Fibroblast of lung (primary cell): ENCODE measurements at places on chromosomes 13 and 19.
A peak's percentile ranks its signal among the peaks of the same experiment; 100 is the strongest.

DNA sequence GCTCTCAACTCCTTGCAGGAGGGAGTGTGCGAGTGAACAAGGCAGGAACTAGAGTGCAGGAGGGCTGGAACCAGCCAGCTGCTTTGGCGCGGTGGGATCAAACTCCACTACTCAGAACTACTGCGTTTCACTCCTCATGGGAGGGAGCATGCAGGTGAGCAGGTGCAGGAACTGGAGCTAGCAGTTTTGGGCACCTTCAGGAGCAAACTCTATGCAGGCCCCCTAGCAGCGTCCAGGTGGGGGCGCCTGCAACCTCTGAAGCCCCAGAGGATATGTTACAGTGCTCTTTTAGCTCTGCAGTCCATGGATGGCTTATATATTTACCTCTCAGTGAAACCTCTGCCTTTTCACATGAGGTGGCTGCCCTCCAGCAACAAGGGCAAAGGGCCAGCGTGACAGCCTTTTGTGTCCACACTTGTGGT is 1303.4 kb downstream of the PCDH9 start:
- H3K27me3 ChIP-seq: no peaks in the 10 kb centered on the region
- no peak overlapping the region for H3K4me3 ChIP-seq
- no peaks in the 10 kb centered on the region for H3K36me3 ChIP-seq
- H3K4me1 ChIP-seq: no peaks in the 10 kb centered on the region
- H3K27ac ChIP-seq: no peak overlapping the region

DNA sequence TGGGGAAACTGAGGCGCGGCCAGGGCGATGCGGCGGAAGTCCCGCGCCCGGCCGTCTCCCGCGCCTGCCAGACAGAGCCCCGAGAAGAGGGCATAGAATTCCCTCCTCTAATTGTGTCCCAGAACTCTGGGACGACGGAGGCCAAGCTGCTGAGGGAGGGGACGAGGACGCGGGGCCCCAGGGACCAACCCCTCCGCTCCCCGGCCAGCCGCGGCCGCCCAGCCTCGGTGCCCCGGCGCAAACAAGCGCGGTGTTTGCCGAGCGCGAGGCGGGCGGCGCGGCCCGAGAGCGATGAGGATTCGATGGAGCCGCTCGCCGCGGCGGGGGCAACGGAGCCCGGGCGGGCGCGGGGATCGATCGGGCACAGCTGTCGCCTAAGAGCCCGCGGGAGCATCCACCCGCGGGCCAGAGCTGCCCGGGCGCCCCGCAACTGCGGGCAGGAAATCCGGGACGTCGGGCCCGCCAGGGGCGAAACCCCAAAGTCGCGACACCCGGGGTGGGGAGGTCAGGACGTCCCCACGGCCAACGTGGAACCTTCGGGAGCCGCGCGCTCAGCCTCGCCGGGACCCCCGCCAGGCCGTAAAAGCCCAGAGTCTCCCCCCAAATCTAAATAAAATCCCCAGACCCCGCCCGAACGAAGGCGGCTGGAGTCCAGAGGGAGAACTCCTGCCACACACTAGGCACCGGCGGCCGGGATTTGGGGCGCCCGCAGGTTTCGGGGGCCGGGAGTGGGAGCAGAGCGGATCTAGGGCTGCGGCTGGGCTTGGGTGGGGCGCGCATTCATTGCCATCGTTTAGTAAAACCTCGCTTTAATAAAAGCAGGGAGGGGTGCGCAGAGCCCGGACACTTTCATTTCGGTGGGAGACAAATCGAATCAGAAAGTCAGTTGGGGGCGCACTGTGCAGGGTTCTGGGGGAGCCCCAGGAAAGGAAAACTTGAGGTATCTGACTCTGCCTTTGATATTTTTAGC is 3.6 kb upstream of the ONECUT3 start:
- peaks cover 11% of the 10 kb centered on the region for H3K4me1 ChIP-seq
- no peak overlapping the region for H3K4me3 ChIP-seq
- peaks cover 47% of the 10 kb centered on the region for H3K27me3 ChIP-seq
- H3K36me3 ChIP-seq: no peaks in the 10 kb centered on the region
- no peak overlapping the region for H3K27ac ChIP-seq
- no peak for DNase-seq

- H3K4me3 ChIP-seq: no peak overlapping the region
- DNase-seq: no peak
- no peak overlapping the region for H3K27ac ChIP-seq
- no peaks in the 10 kb centered on the region for H3K36me3 ChIP-seq
- H3K4me1 ChIP-seq: no peaks in the 10 kb centered on the region
These were observed 5.2 kb downstream of the DAND5 start for GRCh38 chr19:12974301-12975220.

- DNase-seq: no peak
- no peaks in the 10 kb centered on the region for H3K36me3 ChIP-seq
- H3K4me1 ChIP-seq: peaks cover 4% of the 10 kb centered on the region
- no peaks in the 10 kb centered on the region for H3K27me3 ChIP-seq
- H3K27ac ChIP-seq: no peak overlapping the region
These were observed 19.1 kb downstream of the TEX29 start for GRCh38 chr13:111339366-111340143.

DNA sequence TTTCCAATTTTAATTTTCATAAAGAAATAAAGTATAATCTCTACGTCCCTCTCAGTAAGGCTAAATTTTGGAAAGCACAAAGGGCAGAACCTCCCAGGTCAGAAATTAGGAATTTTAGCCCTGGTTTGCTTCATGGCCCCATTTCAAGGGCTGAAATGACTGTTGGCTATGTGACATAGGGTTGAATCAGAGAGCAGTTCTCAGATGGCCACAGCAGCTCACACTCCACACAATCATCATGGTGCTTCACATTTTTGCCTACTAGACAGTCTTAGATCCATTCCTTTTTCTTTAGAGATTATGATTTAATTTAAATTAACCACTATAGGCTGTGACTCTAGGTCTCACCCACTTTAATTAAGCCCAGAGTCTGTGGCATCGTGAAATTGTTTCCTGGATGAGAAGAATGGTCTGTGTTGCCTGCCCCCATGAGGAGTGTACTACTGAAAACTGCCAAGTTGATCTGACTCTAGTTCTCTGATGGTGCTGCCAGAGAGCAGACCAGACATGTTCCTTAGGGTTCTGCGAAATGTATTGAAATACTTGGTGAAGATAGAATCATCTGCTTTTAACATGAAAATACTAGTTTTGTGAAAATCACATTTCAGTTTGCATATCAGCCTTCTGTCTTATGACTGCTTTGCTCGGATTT is 57.4 kb downstream of the ESD start:
- DNase-seq: no peak
- no peak overlapping the region for H3K27ac ChIP-seq
- peaks cover 8% of the 10 kb centered on the region for H3K4me1 ChIP-seq
- no peak overlapping the region for H3K4me3 ChIP-seq

DNA sequence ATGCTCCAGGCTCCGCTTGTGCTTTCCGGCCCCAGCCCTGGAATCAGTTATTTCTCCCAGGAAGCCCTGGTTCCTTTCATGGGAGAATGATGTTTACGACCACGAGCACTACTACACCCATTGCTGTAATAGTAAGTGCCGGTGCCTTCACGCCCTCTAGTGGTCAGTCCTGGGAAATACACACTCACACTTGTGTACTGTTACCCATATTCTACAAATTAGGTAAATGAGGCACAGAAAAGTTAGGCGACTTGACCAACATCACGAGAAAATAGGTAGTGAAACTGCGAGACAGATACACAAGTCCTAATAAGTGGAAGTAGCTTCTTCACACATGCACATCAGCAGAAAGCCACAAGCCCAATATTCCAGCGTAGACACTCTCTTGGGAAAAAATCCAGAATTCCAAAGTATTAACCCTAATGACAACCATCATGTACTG is 21.7 kb downstream of the CEACAM21 start:
- no peaks in the 10 kb centered on the region for H3K36me3 ChIP-seq
- peak; percentile 67 for DNase-seq
- H3K4me3 ChIP-seq: no peak overlapping the region
- H3K4me1 ChIP-seq: no peaks in the 10 kb centered on the region
- H3K27me3 ChIP-seq: no peaks in the 10 kb centered on the region
- H3K27ac ChIP-seq: no peak overlapping the region
